ENCODE measurements at places on chromosomes 7 and 10.

DNA sequence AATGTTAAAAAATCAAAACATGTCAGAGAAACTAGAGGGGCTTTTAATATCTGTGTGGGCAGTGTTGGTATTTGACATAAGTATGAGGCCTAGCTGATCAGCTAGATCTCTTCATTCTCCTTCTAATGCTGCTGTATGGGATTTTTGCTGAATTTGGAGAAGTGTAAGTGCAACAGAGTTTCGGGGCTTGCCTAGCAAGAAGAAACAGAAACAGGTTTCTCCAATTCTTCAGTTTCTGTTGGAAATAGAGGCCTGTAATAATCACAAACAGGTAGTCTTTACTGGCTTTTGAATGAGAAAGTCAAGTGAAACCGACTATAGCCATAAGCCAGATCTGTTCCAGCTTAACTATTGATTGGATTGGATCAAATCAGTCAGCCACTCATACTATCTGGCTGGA, 96.4 kb upstream of the PCLO start:
- ATAC-seq = no peak

DNA sequence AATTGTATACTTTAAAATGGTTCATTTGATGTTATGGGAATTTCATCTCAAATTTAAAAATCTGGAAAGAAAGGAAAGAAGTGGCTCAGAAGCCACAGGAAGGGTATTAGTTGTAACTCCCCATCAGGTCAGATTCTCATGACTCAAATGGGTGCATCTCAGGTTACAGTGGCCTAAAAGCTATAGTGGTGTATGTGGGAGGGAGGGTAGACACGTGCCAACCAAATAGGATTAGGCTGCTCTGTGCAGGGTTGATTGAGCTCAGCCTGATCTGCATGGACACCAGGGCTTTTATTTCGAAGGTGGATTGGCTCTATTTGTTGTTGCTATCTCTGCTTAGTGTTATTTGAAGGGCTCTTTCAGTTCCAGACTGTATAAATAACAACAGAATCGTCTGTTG, 121.5 kb upstream of the PRR15 start:
- ATAC-seq = peak; percentile 97

DNA sequence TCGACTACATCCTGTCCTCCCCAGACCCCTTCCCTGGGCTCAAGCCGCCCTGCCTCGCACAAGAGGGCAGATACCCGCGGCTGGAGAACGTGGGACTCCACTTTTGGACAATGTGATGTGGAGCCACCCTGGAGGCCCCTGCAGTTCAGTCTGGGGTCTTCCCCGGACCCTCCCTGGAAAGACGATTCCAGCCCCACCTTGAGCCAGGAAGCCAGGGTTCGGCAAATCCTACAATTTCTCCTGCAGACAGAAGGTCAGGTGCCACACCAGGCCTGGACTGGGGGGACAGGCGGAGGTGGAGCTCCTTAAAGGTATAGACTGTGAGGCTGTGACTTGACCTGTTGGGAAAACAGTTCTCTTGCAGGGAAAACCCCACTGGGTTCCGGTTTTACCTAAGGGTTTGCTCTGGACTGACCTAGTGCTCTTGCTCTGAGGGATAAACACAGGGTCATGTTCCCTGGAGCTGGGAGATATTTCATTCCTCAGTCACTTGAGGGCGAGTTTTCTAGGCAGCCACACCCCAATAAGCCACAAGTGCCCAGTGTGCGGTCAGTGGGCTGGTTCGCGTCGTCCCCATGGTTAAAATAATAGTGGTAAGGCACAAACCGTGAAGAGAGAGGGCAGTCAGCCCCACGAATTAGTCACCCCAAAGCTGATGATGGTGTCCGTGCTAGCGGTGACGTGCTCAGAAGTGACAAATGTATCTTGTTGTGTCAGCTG, 1.6 kb downstream of the FOXL3 start:
- ATAC-seq = no peak

DNA sequence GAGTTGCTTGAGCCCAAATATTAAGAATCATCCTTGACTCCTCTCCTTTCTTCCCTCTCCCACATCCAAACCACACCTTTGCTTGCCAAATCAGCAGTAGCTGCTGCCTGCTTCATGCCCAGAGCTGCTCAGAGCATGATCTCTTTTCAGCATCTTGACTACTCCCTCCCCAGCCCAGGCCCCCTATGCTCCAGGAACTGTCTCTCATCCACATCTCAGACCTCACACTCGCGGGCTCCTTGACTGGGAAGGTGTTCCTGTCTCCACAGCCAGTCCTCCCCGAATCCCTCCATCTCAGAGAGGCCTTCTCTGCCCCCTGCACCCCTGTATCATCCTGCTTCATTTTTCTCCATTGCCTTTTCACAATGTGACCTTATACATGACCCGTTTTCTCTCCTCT, 157.0 kb downstream of the DNAJB6 start:
- ATAC-seq = no peak

DNA sequence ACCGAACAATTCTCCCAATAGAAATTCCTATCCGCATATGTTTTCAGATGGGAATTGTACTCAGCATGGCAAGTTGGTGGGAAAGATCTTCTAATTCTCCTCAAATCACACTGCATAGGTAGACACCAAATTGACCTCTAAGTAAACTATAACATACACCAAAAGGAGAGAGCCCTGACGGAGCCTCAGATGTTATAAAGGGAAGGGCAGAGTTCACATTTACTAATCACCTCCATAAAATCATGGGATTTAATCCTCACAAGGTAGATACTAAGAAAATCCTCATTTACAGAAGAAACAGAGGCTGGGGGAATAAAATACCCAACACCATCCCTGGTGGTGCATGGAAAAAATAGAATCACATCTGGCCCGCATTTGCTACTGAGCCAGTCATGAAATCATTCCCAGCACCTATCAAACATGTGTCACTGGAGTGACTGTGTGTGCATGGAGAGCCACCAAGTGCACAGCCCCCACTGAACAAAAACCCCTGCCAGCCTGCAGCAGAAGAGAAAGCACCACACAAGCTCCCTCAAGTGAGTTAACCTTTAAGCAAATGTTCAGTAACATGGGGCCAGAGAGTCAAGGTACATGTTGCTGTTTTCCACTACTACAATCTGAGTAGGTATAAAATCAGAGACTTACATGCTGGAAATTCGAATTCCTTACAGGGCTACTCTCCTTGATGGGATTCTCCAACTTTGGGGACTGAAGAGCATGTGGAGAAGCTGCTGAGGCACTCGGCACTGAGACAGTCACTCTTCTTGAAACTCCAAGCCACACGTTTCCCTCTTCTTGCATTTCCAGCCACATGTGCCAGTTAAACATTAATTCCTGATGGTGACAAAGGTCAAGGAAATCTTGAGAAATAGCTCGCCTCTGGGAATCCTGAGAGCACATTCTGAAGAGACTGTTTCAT, at the start of gene DDC:
DDC (minus strand) TSS at position 766 of the 919 bp plus-strand sequence. CDS start 21,320 bp downstream, outside the sequence.
- ATAC-seq = no peak

DNA sequence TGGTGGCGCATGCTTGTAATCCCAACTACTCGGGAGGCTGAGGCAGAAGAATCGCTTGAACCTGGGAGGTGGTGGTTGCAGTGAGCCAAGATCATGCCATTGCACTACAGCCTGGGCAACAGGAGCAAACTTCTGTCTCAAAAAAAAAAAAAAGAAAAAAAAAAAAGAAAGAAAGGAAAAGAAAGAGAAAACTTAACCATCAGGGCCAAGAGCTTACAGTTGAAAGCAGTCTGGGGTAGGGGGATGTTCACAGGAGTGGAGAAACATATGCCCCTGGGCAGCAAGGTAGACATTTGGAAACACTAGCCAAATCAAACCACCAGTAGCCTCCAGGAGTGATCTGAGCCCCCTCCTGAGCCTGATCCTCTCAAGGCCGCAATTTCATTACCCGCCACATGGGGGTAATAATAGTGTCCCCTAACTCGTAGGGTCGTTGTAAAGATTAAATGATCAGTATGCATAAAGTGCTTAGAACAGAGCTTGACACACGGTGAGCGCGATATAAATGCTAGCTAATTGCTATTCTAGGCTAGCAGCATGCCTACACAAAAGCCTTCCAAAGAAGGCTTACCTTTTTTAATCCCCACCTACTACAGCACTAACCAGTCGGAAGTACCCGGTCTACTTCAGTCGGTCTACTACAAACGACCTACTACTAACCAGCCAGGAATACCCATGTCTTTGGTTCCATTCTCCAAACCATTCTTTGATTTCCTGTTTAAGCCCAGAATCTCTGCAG, 274.3 kb upstream of the NEBL start:
- ATAC-seq = 0 out of 3 replicates have a peak, but pooled peaks have one; percentile 22

DNA sequence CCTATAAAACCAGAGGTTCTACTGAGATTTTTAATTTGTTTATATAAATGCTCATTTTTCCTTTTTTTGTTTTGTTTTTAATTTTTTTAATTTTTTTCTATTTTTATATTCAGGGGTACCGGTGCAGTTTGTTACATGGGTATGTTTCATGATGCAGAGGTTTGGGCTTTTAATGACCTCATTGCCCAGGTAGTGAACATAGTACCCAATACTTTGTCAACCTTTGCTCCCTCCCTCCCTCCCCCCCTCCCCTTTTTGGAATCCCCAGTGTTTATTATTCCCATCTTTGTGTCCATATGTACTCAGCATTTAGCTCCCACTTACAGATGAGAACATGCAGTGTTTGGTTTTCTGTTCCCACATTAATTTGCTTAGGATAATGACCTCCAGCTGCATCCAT, 94.4 kb upstream of the NEBL start:
- no peak for ATAC-seq

DNA sequence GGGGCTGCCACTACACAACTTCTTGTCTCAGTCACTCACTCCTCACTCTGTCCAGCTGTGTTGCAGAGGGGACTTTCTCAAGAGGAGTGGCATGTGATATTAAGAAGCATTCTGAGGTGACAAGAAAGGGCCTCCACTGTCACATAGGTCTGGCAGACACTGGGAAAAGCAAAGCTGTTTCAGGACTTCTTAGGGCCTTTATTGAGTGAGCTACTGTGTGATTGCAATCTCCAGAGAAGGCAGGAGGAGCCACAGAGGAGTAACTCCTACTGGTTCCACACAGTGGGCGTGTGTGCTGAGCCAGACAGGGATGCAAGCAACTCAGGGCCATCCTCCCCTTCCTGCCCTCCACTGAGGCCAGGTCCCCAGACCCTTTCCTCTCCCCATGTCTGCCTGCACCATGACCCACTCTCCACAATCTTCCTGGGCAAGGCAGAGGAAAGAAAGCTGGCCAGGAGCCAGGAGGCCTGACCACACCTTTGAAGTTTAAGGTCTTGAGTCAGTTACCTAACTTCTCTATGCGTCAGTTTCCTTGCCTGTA, 262.0 kb upstream of the ZMIZ1 start:
- no peak for ATAC-seq

DNA sequence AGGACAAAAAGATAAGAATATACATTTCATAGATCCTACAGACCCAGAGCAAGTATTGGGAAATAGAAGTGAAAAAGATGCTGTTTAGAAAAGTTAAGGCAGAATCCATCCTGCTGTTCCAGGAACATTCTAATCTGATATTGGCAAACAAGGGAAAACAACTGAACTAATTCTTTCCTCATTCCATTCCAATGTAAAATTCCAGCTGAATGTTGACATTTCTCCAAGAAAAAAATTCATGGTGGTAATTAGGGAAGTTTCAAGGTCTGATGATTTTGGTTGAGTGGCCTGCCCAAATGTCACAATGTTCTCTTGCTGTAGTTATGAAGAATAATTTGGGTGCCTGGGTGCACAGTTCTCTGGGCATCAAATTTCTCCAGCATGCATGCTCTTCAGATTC, 15.2 kb downstream of the PIP start:
- no peak for ATAC-seq

- ATAC-seq = peak; percentile 94
These were observed at the start of gene CDCA7L for GRCh38 chr7:21945454-21946221. Gene CDCA7L, minus strand, starts transcription at chr7:21945899. Its CDS starts 95 bp downstream, at chr7:21945804.

- no peak for ATAC-seq
These were observed 469.2 kb downstream of the ADRA2A start for GRCh38 chr10:111545861-111546605.

GRCh38 chr7:73978661-73979563, 49.1 kb upstream of the ELN start:
- peak; percentile 62 for ATAC-seq

DNA sequence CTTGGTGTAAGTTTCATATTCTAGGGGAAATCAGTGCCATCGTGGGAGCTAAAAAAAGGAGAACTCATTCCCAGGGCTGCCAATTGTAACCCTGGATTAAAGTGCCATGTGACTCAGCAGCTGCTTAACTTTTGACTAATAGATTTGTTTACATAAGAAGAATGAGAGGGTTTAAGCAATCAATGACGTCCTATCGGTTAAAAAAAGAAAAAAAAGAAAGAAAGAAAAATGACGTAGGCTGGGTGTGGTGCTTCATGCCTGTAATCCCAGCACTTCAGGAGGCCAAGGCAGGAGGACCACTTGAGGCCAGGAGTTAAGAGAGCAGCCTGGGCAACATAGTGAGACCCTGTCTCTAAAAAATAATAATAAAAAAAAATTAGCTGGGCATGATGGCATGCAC, 116.2 kb upstream of the AFAP1L2 start:
- no peak for ATAC-seq

DNA sequence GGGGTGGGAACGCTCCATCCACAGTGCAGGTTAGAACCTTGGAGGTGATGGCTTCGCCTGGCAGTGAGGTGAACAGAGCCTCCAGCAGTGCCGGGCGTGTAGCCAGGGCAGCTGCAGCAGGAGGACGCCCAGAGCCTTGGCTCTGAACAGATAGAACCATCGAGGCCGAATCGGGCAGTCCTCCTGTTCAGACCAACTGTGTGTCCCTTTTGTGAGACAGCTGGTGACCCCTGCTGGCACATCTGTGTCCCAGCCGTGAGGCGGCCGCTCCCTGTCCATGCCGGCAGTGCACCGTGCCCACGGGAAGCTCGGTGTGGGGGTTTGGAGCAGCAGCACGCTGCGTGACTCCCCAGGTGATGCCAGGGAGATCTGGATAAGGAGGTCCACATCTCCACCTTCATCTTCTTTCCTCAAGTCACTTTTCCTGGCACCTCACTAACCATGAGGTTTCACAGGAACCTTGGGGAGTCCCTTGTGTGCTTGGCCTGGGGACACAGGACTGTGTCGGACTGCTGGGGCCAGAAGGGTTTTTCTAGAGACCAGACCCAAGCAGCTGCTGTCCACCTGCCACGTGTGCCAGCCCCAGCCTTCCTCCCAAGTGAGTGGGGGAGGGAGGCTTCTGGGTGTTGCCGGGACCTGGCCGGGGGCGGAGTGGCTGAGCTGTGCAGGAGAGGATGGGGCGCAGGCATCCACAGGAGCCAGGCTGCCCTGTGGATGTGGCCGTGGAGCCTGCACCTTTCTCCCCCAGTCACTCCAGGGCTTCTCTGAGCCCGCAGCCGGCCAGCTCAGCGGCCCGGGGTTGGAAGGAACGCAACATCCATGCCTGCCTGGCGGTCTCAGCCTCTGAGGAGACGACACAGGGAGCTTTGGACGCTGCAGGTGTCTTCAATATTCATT, 69.4 kb downstream of the DNAJB6 start:
- ATAC-seq = peak; percentile 18

- peak; percentile 35 for ATAC-seq
These were observed 21.2 kb downstream of the ZMIZ2 start for GRCh38 chr7:44769776-44770294.

GRCh38 chr7:157514746-157515145, 177.9 kb downstream of the DNAJB6 start:
- ATAC-seq = no peak

GRCh38 chr7:124992851-124993562, 63.4 kb upstream of the POT1 start:
- peak; percentile 100 for ATAC-seq
